ENCODE measurements at places on chromosomes 3 and 15. TPM values are rescaled to one million over a fixed set of nuclear protein-coding genes. Genes with fewer than 3 reads are reported as not detected.

DNA sequence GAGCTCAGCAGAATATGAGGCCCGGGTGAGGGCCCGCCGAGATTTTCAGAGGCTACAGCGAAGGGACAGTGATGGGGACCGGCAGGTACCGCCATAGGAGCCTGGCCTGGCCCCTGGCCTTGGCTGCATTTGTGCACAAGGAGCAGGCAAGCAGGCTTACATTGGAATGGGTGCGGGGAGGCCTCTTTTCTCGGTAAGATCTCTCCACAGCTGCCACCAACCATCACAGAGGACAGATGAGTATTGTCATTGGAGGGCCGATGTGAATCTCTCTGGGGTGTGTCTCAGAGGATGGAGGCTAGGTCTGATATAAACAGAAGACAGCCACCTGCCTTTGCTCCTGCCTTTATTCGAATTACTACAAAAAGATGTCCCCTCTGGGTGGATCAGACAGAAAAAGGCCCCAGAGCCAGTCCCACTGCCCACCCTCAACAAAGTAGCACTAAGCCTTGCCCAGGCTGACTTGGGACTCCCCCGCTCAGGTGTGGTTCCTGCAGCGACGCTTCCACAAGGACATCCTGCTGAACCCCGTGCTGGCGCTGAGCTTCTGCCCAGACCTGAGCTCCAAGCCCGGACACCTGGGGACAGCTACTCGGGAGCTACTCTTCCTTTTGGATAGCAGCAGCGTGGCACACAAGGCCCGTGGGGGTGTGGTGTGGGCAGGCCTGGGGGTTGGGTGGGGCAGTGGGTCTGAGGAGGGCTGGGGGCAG is 5.4 kb downstream of the VWA5B2 start:
- no peak for DNase-seq

DNA sequence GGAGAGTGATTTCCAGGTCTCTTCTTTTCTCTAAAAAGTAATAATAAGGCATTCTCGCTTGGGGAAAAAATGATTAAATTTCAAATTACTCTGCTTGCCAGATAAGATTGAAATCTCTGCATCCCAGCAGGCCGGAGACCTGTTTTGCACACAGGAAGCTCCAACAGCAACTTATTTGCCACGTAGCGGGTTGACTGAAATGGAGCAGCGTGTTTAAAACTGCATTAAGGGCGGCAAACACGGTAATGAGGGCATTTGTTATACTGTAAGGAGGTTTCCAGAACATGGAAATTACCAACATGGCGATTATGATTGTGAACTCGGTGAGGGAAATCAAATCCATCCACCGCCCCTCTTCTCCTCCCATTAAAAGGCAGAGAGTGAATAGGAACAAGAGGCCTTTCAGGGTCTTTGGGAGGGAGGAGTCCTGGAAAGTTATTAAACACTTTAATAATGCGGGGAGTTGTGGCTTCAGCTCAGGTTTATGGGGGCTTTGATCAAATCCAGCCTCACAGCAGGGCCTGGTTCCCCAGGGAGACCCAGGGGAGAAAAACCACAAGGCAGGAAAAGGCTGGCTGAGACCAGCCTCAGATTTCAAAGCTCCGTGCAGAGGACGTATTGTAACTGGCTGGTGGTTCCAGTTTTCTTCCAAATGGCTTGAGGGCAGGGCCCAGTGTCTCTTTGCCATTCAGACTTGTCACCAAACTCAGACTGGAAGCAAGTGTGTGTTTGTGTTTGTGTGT is 242.3 kb downstream of the TLE3 start:
- DNase-seq = no peak

- no peak for DNase-seq
Observed at GRCh38 chr3:182957676-182958266, 22.6 kb downstream of the DCUN1D1 start.

DNA sequence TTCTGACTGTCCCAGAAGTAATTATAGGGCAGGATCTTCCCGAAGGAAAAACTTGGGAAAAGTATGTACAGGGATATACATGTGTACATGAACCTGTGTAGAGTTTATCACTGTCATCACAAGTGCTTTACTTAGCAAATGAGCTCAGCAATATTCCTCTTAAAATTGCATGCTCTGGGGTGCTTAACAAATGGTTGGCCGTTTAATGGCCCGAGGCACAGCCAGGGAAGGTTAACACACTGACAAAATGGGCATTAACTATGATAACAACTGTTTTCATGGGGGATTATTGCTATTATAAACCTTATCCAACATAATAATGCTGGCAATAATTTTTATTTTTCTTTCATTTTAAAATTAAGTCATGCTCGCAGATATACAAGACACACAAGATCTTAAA is 459.3 kb downstream of the TUSC7 start:
- DNase-seq = no peak

- DNase-seq = no peak
Observed at GRCh38 chr15:76983590-76984375, 11.1 kb upstream of the PSTPIP1 start.

DNA sequence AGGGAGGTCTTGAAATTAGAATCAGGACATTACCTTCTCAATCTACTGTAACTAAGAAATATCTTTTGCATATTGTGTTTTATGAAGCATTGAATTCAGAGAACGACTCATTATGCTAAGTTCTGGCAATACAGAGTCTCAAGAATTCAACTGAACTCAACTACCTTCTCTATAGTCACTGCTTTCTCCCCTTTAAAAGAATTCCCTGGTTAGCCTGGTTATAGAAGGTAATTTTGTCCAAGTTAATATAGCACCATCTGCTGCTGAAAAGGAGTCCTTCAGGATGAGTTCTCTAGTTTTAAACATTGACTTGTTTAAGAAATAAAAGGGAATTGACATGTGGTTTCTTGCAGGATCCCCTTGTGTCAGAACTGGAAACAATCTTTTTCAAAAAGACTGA is 60.2 kb downstream of the IL16 start:
- no peak for DNase-seq

DNA sequence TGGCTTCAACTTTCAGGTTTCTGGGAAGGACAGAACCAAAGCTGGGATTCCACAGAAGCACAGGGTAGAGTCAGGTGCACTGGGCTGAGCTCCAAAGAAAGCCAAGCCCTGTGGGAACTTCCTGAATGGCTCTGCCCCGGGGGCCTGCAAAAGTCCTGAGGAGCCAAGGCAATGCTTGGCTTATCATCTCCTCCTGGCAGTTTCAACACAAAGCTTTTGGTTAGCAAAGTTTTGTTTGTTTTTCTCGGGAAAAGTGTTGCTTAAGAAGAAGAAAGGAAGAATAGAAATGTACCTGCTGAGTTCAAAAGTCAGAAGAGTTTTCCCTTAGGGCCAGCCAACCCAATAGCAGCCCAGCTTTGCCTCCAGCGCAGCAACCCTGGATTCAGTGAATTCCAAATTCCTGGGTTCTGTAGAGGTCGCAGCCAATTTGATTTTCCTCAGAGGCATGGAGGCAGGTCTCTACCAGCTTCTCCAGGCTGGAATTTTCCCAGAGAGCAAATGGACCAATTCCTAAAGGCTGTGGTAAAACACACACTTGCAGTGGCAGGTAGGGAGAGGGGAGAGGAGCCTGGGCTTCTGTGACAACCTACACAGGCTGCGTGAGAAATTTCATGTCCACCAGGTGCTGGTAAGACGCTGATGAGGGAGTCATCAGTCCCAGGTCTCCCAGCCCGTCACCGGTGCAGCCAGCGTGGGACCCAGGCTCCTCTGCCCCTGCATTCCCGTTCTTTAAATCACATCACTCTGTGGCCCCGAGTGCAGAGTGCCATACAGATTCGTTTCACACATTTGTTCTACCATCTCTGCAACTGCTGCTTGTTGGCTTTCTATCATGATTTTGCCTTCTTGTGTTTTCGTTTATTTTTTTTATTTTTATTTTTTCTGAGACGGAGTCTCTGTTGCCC is 54.3 kb upstream of the SNRPA1 start:
- no peak for DNase-seq

- no peak for DNase-seq
Observed at GRCh38 chr15:29104566-29104880, 165.1 kb downstream of the NSMCE3 start.

GRCh38 chr3:171811295-171811912 is 1.1 kb upstream of the PLD1 start:
- DNase-seq = no peak

- no peak for DNase-seq
Observed at GRCh38 chr3:127777921-127778656, 44.2 kb downstream of the MGLL start.

DNA sequence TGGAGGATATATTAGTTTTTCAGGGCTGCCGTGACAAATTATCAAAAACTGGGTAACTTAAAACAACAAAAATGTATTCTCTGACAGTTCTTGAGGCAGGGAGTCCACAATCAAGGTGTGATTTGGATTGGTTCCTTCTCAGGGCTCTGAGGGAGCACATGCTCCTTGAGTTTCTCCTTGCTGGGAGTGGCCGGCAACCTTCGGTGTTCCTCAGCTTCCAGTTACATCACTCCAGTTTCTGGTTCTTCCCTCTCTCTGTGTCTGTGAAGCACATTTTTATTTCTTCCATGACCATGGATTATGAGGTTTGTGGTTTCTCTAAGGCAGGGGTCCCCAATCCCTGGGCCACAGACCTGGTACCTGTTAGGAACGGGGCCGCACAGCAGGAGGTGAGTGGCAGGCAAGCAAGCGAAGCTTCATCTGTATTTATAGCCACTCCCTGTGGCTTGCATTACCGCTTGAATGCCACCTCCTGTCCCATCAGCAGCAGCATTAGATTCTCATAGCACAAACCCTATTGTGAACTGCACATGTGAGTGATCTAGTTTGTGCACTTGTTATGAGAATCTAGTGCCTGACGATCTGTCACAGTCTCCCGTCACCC is 24.3 kb downstream of the LRRC28 start:
- DNase-seq = no peak

DNA sequence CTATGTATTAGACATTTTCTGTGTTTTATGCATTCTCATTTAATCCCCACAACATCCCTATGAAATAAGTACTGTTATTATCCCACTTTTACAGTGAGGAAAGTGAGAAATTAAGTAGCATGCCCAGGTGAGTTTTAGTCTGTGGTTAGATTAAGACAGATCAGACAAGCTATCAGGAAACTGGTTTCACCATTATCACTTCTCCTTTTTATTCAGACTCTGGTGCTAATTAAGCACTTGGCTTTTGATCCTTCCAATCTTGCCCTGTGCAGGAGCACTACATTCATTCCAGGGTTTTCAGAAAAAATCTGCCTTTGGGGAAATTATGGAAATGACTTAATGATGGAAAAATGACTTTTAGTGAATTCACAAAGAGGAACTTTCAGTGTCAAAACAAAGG is 115.2 kb downstream of the TMEM108 start:
- no peak for DNase-seq

DNA sequence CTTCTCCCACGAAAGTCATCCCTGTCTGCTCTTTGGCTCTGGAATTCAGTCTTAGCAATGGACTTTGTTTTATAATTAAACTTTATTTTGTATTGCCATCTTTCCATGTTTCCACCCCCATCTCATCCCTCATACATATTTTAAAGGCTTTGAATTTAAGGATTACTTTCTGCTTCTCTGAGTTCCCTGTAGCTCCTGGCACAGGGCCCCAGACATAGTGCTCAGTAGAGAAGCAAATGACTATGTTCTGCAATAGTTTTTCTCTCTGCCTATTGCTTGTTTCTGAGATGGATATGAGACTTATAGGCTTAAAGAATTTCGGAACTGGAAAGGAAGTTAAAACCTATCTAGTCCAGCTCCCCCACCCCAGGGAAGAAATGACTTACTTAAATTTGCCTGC is 197.0 kb downstream of the LPP start:
- no peak for DNase-seq

DNA sequence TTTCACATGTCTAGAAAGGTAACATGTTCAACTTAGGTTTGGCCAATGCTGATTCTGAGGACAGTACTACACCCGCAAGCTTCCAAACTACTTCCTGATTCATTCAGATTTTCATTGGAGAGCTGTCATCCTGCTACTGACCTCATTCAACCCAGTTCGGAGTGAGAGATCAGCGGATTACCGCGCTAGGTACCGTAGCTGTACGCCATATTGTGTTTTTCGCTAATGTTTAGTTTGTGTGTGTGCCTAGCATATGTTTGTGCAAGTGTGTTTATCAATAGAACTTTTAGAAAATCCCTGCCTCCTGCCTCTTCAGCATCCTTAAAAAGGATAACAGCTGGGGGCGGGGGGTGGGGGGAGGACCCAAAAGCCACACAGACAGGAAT is 1.1 kb downstream of the ZBTB20 start:
- peak; percentile 22 for DNase-seq

- no peak for DNase-seq
Observed at GRCh38 chr3:142657033-142657432, 60.8 kb downstream of the PLS1 start.

GRCh38 chr3:64867224-64867623 is 179.4 kb upstream of the ADAMTS9 start:
- no peak for DNase-seq

DNA sequence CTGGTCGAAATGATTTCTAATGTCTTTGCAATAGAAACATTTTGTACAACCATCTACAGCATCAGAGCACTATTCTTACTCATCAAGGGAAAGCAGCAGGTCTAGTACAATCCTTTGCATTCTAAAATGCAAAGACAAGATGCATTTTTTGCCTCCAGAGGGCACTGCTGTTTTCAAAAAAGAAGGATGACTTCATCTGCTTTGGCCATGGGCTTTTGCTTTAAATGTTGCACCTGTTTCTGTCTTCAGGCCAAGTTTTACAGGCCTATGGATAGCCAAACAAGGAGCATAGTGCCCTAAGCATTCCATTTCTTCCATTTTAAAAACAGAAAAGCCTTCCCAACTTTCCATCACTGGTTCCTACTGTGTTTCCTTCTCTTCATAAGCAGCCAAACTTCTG is 3.4 kb downstream of the PARP9 start:
- peak; percentile 41 for DNase-seq

- DNase-seq = no peak
Observed at GRCh38 chr15:78320183-78320582, 20.0 kb upstream of the CRABP1 start.

DNA sequence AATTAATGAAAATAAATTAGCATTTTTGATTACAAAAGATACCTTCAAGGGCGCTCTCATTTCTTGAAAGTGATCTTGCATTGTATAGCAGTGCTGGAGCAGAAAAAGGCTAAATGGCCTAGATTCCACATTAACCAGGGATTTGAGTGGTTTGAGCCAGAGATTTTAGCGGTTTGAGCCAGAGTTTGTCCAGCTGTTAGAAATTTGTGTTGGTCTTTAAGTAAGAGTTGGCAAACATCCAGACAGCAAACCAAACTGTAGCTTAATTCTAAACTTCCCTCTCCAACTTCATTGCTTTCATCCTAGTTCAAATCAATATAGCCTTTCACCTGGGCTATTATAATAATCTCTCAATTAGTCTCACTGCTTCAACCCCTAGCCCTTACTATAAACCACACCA is 351.7 kb downstream of the IGSF11 start:
- no peak for DNase-seq

- DNase-seq = no peak
Observed at GRCh38 chr3:52184690-52185089, 13.3 kb upstream of the ALAS1 start.

The THRB gene
- 0.77 TPM for total RNA-seq

The CHRM5 gene
- total RNA-seq = not detected

The C3orf85 gene
- not detected for total RNA-seq

The PLA2G4B gene
- total RNA-seq = 5.7 TPM

The PPP1R14D gene
- not detected for total RNA-seq

The FEZF2 gene
- total RNA-seq = 0.28 TPM

The SMCO1 gene
- not detected for total RNA-seq

The CILP gene
- total RNA-seq = 0.14 TPM

The ENTPD3 gene
- total RNA-seq = not detected

The POMGNT2 gene
- 19.8 TPM for total RNA-seq

Data from neural crest cell (in vitro differentiated cells).